ENCODE measurements at places on chromosomes 5 and 9.

- DNase-seq: no peak
Measured at GRCh38 chr5:36276864-36277263, 24.8 kb downstream of the RANBP3L start.

GRCh38 chr5:132089363-132089762 lies 15.8 kb downstream of the CSF2 start:
- no peak for DNase-seq

DNA sequence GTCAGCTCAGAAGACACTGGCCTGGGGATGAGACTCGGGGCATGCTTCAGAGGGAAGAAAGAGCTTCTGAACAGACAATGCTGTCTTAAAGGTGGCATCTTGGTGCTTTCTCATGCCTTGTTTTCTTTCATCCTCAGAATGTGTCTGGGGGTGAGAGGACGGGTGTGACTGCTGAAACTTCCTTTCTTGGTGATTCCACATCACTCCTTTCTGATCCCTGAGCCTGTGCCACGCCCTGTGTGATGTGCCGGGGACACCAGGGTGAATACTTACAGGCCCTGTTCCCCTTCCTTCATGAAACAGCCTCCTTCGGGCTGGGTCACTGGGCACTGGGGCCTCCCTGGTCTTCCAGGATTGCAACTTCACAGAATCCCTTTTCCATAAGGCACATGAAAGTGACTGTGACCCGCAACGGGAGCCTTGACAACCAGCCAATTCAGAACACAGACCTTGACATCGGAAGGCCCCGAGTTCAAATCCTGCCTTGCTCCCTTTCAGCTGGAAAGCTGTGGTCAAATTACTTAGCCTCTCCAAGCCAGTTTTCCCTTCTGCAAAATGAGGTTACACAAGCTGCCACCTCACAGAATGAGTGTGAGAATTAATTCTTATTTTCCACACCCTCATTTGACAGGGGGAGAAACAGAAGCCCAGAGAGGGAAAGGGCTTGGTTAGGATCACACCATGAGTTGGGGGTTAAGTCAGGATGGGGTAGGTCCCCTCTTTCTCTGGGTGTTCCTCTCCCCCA lies 44.1 kb upstream of the IL17B start:
- no peak for DNase-seq

- no peak for DNase-seq
Measured at GRCh38 chr5:64417390-64417789, 88.4 kb upstream of the RGS7BP start.

- DNase-seq: no peak
Measured at GRCh38 chr5:104400941-104401340, 838.4 kb upstream of the NUDT12 start.

DNA sequence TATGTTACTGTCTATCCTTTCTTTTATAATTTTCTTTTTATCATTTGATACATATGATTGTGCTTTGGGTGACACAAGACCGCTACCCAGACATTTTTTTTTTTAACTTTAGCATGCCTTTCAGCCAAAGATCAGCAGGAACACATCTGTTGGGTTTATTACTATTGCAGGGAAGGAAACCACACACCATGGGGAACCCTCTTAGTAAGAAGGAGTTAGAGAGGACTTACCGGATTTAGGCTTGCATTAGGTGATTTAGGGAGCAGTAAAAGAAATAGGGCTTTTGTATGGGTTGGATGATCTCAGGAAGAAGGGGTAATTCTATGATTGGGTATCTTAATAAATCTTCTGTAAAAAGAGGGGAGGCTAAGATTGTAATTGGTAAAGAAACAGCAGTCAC lies 138.2 kb downstream of the SNX18 start:
- DNase-seq: no peak
